ENCODE measurements at places on chromosomes 1 and 21.

GRCh38 chr1:244957525-244957924, 93.2 kb upstream of the HNRNPU start:
- DNase-seq: no peak

GRCh38 chr1:204513117-204513716, 3.0 kb upstream of the MDM4 start:
- no peak for DNase-seq

DNA sequence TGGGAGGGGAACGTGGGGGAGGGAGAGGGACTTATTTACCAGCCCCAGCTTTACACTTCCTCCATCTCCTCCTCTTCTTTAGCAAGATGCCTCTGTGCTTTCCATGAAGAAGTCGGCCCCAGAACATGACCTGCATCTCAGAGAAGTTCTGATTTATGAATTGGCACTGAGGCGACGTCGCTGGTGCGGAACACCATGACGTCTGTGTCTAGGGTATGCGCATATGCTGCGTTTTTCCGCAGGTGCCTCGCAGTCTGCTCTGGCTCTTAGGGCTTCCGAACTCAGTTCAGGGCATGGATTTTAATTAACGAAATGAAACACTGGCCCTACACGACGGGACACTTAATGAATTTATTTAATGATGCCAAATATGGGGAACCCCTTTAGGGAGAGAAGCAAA, 510.3 kb downstream of the SMYD3 start:
- no peak for DNase-seq

- no peak for DNase-seq
Measured at GRCh38 chr1:184486761-184487445, 100.1 kb downstream of the C1orf21 start.

GRCh38 chr1:25445993-25446538, 15.4 kb downstream of the MACO1 start:
- DNase-seq: no peak

- DNase-seq: no peak
Measured at GRCh38 chr1:205345761-205346160, 11.0 kb downstream of the KLHDC8A start.

All from activated naive CD4-positive, alpha-beta T cell (primary cell).